ENCODE measurements at places on chromosomes 3 and 15.

DNA sequence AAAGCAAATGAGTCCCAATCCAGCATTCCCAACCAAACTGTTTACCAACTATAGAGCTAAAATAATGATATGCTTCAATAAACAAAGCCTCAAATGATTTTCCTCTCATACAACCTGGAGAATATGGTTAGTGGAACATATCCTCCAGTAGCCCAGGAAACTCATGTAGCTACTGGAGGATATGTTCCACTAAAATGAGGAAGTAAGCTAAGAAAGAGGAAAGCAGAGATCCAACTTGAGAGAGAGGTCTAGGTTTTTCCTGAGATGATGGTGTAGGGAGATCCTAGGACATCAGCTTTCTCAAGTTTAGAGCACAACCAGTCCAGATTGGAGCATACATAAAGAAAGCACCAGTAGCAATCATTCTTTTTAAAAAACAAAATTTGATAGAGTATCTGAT is 44.6 kb upstream of the SLC4A7 start:
- DNase-seq: no peak

- no peak for DNase-seq
Observed at GRCh38 chr3:146577662-146578061, 27.5 kb downstream of the PLSCR5 start.

- no peak for DNase-seq
Observed at GRCh38 chr15:38589502-38589901, 24.9 kb upstream of the RASGRP1 start.

- no peak for DNase-seq
Observed at GRCh38 chr15:29945943-29946596, 123.8 kb upstream of the TJP1 start.

DNA sequence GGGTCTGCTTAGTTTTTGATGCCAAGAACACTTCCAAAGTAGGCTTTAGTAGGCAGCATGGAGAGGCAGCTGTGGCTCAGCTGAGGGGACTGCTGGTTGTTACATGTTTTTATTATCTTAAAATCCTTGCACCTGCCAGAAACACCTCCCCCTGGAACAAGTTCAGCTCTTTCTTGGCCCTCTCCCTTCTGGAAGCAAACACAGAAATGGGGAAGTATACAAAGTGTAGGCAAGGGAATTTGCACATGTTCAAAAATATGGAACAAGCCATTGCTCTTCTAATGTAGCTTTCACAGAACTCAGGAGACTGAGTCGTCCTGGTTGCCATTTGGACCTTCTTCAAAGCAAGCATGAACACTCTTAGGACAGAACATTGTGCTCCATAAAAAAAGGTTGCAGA is 169.1 kb upstream of the SEMA6D start:
- peak; percentile 69 for DNase-seq

GRCh38 chr3:16069149-16069922 is 105.1 kb upstream of the GALNT15 start:
- no peak for DNase-seq

DNA sequence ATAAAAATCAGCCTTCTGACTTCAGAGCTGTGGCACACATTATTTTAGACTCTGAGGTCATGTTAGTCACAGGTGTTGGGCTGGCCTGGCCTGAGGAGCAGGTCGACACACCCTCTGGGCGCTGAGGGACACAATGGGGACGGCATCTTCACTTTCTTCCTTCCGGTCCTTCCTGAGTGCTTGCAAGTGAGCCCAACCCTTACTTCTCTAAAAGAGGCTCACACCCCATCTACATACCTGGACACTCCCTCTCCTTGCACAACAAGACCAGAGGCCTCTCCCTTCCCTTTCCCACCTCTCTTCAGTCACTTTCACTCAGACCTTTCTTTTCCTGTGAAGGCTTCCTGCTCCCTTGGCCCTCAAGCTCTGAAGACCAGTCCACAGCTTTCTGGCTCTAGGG is 85.4 kb downstream of the XXYLT1 start:
- DNase-seq: no peak

DNA sequence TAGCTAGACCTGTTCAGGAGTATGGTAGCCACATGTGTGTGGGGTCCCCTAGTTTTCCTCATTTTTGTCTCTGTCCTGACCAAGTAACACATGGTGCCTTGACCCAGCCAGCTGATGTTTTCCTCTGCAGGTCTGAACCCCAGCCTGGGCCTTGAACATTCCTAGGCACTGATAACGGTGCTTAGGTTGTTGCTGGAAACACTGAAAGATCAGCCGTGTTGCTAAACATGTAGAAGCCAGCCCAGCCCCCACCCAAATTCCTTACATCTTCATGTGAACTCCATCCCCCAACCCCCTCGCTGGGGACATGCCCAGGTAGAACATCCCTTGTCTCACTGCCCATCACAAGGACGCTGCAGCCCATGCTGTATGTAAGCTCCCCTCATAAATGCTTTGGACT is 18.7 kb downstream of the RTP3 start:
- no peak for DNase-seq

DNA sequence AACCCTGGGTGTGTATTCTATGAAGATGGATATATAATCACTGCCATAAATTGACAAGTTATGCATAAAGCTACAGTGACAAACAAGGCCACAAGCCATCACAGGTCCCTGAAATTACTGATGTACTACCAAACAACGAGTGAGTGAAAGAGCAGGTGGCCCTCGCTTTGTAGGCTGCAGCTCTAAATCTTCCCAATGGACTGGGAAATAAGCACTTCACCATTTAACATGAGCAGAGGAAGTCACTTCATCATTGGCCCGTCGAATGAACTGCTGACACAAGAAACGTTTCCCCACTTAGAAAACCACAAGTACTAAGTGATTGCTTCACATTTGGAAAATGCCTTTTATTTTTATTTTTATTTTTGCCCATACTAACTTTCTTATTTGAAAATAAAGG is 218.0 kb downstream of the ZNF385D start:
- no peak for DNase-seq

GRCh38 chr3:57731311-57731710 is 24.8 kb upstream of the SLMAP start:
- no peak for DNase-seq

GRCh38 chr3:134682196-134682880 is 31.5 kb upstream of the KY start:
- DNase-seq: no peak

- DNase-seq: no peak
Observed at GRCh38 chr15:65724464-65725215, 67.5 kb downstream of the DENND4A start.

DNA sequence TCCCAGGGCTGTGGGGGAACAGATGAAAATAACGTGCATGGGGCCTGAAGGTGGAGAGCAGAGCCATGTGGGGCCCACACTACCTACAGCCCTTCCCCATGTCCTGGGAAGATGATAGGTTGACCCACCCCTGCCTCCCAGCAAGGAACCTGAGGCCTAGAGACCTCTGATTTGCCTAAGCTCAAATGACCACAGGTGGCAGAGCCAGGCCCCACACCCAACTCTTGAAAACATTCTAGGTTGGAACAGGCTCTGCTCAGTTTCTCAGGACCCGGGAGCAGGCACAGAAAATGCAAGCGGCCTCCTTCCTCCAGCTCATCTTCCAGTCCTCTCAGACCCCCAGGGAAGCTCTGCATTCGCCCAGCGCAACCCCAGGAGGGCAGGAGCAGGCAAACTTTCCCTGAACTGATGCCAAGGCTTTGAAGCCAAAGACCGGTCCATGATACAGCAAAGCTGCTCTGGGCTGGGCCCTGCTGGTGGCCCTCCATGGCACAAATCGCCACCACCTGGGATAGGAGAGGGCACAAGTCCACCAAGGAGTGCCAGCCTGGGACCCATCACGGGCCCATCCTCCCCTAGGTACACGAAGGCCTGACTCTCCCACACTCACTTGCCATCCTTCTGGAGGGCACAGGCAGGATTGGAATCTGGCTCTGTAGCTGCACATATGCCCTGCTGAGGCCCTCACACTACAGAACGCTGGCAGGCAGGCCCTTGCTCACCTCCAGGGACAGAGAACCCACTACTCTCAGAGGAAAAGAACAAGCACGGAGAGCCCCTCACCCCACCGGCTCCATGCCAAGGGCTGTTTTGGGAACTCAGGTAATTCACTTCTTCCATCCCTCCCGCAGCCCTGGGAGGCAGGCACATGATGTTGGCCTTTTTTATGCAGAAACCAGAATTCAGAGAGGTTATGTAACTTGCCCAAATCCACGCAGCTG is 51.0 kb upstream of the FURIN start:
- no peak for DNase-seq

DNA sequence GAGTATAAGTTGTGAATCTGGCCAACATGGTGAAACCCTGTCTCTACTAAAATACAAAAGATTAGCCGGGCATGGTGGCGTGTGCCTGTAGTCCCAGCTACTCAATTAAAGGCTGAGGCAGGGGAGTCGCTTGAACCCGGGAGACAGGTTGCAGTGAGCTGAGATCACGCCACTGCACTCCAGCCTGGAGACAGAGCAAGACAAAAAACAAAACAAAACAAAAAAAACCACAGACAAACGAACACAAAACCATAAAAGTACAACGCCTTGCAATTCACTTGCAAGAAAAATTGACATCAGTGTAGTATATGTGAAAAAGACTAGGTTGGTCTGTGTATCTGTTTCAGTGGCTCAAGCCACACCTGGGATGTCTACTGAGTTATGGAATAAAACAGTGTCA is 29.9 kb upstream of the CCDC80 start:
- DNase-seq: no peak

- DNase-seq: no peak
Observed at GRCh38 chr15:77180270-77180669, 109.4 kb upstream of the TSPAN3 start.

DNA sequence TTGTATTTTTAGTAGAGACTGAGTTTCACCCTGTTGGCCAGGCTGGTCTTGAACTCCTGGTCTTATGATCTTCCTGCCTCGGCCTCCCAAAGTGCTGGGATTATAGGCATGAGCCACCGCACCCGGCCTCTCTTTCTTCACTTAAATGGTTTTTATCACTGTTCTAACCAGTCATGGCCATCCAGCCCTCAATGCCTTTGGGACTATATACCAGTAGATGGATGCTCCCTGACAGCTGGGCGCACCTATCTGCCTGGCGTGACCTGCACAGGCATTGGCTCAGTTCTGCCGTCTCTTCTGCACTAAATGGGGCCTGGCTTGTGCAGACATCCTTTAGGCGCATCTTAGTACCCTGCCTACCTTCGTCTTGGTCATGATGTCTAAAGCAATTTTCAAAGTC is 233.4 kb downstream of the ADAMTS17 start:
- no peak for DNase-seq

GRCh38 chr15:58686286-58686685 is 63.2 kb downstream of the ADAM10 start:
- no peak for DNase-seq

DNA sequence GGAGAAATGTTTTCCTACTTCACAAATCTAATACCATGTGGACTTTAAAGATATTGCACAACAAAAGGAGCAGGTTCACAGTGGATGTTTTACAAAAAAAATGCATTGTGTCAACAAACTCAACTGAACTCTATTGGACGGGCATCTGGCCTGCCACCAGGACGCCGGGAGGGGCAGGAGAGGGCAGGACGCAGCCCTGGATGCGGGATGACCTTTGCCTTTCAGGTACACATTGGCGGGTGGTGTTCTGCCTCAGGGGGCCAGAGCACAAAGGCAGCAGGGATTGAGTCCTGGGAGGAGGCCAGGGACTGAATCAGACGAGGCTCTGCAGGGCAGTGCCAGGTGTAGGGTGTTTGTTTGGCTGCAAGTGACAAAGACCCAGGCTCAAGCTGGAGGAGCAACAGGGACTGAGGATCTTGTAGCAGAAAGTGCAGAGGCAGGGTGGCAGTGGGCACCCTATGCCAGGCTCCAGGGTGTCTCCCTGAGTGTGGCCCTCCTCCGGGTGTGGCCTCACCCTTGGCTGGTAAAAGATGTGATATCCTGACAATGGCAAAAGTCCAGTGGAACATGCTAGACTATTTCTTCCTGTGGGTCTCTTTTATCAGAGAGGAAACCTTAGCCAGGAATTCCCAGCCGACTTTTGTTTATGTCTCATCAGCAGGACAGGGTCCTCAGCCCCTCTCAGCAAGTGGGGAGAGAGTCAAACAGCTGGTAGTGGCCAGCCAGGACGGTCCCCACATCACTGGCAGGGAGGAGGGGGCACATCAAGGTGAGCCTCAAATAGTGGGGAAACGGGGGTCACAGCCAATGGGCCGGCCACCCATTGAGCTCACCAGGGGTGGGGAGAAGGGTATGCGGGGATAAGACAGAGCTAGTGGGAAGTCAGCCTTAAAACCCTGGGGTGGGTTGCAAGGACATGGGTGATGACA is 29.7 kb upstream of the KLF13 start:
- peak; percentile 60 for DNase-seq

GRCh38 chr3:22431334-22431733 is 680.3 kb upstream of the ZNF385D start:
- DNase-seq: no peak

DNA sequence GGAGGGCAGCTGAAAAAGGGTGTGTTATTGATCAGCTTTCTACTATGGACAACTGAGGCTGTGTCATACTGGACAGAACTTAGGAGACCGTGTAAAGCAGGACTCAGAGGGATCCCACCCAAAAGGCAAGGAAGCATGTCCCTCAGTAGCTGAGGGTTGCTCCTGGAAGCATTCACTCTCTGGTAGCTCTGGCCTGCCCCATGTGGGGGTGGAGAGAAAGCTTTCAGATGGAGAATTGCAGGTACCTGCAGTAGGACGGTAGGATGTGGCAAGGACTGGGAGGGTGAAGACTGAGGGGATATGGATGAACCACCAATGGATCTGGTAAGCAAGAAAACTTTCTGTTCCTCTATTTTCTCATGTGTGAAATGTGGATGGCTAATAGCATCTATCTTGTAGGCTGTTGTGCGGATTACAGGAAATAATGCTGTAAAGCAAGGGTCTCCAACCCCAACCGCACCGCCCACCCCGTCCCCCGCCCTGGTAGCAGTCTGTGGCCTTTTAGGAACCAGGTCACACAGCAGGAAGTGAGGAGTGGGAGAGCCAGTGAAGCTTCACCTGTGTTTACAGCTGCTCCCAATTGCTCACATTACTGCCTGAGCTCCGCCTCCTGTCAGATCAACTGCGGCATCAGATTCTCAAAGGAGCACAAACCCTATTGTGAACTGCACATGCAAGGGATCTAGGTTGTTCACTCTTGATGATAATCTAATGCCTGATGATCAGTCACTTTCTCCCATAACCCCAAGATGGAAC is 157.7 kb upstream of the PROK2 start:
- DNase-seq: no peak

GRCh38 chr3:189587664-189588040 is 43.5 kb upstream of the TP63 start:
- DNase-seq: no peak

- no peak for DNase-seq
Observed at GRCh38 chr3:25904206-25904605, 114.3 kb downstream of the OXSM start.

DNA sequence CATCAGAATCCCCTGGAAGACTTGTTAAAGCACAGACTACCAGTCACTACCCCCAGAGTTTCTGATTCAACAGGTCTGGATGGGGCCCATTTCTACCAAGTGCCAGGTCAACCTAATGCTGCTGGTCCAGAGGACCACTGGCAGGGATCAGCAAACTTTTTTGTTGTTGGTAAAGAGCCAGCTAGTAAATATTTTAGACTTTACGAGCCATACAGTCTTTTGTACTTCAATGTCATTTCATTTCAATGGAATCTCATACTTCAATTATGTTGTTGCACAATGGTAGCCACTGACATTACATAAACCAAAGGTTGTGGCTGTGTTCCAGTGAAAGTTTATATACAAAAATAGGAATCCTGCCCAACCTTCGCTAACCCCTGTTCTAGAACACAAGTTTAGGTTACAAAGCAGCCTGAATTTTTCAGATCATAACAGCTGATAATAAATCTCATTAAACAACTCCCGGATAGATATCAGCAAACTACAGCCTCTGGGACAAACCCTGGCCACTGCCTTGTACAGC is 28.7 kb downstream of the ULK4 start:
- DNase-seq: no peak

GRCh38 chr3:67109651-67110204 is 111.6 kb downstream of the KBTBD8 start:
- DNase-seq: no peak
